ENCODE measurements at places on chromosomes 7 and 10. TPM values are rescaled to one million over a fixed set of nuclear protein-coding genes. Genes with fewer than 3 reads are reported as not detected.

C10orf67 gene
- 0.07 TPM for total RNA-seq

SPDYE8 gene
- not detected for total RNA-seq

FAM25C gene
- total RNA-seq = not detected

NME8 gene
- not detected for total RNA-seq

SPDYE6 gene
- total RNA-seq = not detected

NKX2-3 gene
- not detected for total RNA-seq

GRCh38 chr7:22728401-22729029, 1.5 kb downstream of the IL6 start:
- no peak for DNase-seq

DNA sequence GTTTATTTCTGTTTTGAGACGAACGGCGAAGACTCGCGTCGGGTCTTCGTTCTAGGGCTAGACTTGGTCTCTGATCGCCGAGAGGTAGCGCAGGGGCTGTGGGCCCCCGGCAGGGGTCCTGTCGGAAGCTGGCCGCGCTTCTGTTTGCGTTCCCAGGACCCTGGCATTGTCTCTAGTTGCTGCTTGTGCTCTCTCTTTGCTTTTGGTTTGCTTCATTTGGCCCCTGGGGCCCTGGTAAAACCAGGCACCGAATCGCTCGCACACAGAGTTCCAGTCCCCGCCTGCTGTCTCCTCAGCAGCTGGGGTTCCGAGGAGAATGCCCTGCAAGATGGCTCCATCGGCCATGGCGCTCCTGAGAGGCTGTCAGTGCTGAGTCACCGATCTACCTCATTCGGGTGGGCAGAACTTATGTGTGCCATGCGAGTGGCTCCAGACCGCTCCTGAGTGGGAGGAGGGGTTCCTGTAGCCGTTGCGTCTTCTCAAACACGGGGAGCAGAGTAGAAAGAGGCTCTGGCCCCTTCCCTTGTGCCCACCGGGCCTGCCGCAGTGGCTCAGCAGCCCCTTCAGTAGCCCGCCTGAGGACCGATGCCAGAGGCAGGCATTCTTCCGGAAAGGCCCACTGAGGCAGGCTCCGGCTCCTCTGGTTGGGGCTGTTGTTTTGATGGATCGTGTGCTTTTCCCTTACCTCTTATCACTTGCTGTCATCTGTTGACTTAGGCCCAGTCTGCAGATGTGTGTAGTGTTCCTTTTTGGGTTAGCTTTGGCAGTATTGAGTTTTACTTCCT, 826 bp downstream of the CHPF2 start:
- peak; percentile 88 for DNase-seq

DNA sequence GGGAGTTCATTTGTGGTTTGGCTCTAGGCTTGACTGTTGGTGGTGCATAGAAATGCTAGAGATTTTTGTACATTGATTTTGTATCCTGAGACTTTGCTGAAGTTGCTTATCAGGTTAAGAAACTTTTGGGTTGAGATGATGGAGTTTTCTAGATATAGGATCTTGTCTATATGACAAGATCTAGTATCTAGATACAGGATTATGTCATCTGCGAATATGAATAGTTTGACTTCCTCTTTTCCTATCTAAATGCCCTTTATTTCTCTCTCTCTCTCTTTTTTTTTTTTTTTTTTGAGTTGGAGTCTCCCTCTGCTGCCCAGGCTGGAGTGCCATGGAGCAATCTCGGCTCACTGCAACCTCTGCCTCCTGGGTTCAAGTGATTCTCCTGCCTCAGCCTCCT, 62.9 kb downstream of the MGAM2 start:
- no peak for DNase-seq

DNA sequence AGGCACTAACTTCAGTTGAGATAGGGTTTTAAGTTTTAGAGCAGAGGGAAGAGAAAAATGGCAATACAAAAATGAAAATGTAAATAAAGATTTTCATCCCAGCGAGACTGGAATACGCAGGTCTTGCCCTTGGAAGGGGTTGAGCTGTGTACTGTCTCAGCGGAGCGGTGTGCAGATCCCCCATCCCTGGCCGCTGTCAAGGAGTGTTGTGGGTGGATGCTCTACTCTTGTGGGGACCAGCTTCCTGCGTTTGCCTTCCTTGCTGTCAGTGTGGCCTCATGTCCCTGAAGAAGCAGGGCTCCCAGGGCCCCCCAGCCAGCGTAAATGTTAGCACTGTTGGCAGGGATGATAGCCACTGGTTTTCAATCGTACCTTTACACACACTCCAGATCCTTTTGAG, 249.7 kb upstream of the PITRM1 start:
- DNase-seq = no peak

DNA sequence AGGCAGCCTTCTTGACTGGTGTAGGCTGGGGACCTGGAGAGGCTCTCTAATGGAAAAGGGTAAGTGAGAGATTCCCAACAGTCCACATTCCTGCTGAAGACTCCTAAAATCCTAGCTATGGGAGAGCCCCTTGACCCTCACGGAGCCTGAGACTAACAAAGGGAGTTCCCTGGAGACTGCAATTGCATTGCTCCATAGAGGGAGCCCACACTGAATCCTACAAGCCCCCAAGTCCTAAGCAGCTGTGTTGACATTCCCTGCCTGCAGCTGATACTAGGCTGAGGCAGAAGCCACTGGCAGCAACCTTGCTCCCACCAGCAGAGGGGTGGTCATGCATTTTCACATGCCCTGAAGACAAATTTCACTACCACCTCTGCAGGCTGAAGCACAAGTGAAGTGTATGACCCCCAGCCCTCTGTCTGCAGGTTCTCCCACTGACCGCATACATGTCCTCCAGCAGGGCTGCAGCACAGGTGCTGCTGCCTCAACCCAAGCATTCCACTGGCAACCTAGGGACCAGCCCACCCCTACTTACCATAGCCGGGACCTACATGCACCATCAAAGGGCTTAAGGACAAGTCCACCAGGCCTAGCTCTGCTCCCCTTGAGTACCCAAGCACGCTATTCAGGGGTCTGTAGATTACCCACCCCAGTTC, 130.3 kb upstream of the SLC13A1 start:
- no peak for DNase-seq

DNA sequence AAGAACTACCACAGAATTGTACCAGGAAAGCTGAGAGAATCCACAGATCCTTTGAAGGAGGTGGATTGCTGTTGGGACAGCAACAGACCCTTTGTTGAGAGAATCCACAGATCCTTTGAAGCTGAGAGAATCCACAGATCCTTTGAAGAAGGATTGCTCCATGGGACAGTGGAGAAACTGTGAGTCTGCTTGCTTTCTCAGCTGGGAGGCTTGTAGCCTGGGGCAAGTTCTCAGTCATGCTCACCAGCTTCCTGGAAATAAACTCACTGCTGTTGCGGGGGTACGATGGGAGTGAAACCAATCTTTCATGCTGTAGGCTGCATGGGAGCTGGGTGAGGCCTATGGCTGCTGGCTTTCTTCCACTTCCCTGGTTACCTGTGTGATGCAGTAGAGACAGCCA, 106.3 kb downstream of the C7orf25 start:
- no peak for DNase-seq

DNA sequence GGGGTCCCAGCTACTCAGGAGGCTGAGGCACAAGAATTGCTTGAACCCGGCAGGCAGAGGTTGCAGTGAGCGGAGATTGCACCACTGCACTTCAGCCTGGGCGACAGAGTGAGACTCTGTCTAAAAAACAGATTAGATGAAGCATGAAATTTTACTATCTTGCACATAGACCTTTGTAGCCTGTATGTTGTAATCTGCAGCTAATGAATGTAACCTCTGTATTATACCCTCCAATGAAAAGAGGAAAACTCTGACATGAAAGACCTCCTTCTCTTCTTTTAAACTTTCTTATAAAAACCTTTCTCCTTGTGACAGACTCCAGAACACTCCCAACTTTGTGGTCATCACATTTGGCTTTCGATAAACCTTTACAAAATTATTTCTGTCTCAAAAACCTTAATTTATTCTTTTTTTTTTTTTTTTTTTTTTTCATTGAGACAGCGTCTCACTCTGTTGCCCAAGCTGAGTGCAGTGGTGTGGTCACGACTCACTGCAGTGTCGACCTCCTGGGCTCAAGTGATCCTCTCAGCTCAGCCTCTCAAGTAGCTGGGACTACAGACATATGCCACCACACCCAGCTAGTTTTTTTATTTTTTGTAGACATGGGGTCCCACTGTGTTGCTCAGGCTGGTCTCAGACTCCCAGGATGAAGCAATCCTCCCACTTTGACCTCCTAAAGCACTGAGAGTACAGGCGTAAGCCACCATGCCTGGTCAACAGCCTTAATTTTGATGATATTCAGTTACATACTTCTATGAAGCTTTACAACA, 97.4 kb downstream of the SVOPL start:
- DNase-seq = no peak

DNA sequence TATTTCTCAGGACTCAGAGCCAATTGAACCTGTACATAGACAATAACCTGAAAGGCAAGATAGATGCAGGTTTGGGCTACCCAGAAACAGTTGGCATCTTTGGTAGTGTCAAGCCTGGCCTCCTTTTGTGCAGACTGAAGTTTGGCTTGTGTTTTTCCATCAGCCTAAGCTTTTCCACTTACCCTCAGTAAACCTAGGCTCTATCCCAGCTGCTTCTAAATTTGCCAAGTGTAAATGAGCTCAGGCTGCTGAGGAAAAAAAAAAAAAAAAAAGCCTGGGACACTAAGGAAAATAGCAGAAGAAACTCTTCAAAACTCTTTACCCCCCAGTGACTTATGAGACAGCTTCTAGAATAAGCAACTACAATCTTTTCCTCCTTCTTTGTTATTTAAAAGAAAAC, 316.3 kb upstream of the SORCS1 start:
- DNase-seq = no peak

GRCh38 chr7:32047075-32047474, 23.1 kb downstream of the PDE1C start:
- DNase-seq = no peak

DNA sequence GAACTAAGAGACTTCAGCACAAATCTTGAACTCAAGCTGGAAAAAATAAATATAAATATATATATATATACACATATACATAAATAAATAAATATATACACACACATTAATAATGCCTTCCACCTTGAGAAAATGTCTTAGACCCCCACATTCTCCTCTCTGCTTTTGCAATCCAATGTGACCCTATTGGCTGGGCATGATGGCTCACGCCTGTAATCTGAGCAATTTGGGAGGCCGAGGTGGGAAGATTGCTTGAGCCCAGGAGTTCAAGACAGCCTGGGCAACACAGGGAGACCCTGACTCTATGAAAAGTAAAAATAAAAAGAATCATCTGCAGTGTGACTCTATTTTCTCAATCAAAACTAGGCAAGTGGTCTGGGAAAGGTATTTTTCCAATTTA, 424.1 kb upstream of the NFE2L3 start:
- DNase-seq = no peak

DNA sequence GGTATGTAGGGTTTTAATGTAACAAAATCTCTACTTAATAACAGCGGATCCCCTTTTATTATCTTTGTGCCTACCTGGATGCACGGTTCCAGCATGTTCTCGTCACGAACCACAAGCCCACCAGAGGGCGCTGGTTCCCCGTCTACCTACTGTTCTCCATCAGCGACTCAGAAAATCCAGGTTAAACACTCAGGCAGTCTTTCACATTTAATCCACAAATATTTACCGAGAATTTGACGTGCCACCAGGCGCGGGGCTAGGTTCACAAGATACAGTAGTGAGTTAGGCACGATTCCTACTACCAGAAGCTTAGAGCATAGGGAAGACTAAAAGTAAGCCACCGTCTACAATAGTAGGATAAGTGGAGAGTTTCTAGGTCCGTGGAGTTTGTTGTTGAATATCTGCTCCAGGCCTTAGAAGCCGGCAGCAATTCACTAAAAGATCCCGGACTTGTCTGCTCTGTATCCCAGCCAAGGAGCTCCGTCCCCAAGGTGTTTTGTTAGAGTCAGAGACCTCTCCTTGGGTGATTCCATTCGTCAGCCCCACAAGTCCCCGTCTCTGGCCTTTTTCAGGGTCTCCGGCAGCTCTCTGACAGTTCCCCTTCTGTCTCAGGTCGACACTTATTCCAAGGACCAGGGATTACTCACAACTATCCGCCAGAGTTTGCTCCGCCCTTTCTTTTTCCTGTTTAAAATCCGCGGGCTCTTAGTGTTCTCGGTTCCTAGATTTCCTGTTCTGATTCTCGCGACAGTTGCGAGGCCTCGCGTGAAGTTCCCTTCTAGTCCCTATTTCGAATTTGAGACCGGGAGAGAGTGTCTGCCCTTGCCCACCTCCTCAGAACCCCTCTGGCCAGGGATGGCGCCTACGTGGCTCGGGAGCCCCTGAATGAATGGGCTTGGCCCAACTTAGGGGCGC, 1.5 kb upstream of the KAZALD1 start:
- DNase-seq = peak; percentile 92

DNA sequence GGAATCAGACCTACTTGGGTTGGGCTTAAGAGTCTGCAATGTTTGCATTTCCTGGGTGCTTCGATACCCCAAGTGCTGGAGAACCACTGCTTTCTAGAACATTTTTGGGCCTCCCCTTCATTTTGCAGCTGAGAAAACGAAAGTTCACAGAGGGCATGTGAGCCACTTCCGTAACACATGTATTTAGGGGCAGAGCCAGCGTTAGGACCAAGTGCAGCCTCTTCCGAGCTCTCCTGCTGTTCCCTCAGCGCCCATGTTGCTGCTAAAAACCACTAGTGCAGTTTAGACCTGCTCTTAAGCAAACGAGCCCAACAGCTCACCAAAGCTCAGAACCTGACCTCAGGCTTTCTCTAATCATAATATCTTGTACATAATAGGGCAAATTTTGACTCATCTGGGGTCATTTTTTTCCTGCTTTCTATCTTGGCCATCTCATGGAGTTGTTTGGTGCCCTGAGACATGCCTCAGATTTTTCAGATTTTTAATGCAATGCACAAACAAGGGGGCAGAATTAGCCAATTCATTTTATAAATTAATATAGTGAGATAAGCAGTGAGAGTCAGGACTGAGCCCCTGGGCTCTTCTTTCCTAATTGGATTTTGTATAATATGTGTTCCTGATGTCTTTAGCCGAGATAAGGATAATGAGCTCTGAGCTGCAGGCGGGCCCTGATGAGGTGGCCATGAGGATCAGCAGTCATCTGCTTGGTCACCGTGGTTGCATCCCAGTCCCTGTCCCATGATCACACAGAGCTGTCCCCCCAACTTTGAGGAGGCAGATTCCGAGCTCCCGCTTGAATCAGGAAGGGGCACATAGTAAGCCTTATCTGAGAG, 12.9 kb downstream of the BAG3 start:
- DNase-seq = peak; percentile 68

DNA sequence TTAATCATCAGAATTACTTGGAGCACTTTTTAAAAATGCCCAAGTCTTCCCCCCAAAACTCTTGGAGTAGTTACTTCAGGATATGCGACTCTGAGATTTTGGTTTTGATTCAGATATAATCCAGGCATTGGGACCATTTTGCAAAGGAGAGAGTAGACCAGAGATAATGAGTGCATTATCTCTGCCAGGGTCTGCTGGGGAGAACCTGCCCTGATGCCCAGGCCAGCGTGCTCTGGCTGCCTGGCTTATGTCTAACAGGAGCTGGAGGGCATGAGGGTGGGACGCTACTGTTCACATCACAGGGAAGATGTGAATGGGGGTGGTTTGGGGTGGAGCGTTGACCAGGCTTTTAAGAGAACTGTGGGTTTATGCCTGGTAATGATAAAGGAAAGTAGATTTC, 336.2 kb downstream of the DPP6 start:
- no peak for DNase-seq

- DNase-seq = no peak
Observed at GRCh38 chr10:1483246-1483645, 254.1 kb downstream of the ADARB2 start.

GRCh38 chr10:48842231-48842630, 97.4 kb downstream of the LRRC18 start:
- no peak for DNase-seq

- DNase-seq = no peak
Observed at GRCh38 chr7:117047496-117047895, 94.2 kb downstream of the ST7 start.
